Stimulated activated CD8-positive, alpha-beta memory T cell treated with anti-CD3 and anti-CD28 coated beads, Interleukin-4, amount 100 ng/mL, for 1 hour (primary cell): ENCODE measurements at places on chromosomes 12 and 14.

DNA sequence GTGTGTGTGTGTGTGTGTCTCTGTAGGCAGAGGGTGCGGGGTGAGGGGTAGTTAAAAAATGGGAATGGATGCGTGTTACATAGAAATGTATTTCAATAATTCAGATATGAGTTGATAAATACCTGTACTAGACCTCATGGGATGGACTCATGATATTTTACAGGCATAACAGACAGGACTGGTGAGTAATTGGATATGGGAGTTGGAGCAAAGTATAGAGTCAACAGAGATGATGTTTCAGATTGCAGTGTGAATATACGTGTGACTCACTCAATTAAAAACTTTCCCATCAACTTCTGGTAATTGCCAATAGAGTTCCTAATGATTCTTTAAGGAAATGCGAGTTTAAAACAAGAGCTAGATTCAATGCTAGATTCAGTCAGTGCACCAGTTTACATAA is 711.9 kb downstream of the C12orf50 start:
- no peak for DNase-seq

DNA sequence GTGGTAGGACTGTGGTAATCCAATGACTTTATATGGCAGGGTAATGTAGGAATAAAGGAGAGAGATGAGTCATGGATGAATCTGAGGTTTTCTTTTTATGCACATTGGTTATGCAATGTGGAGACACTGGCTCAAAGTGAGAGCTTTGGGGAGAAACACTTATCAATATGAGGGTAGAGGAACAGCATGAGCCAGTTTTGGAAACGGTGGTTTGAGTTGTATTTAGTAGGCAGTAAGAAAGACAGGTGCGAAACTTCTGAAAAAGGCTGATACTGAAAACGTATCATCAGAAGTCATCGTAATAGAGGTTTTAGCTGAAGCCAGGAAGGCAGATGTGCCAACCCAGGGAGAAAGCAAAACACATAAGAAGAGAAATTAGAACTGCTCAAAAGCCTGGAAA is 854.8 kb upstream of the SEL1L start:
- no peak for DNase-seq

- DNase-seq: no peak
Observed at GRCh38 chr12:59085690-59086089, 165.4 kb upstream of the LRIG3 start.

GRCh38 chr12:102958830-102959176 is 1.3 kb downstream of the ASCL1 start:
- no peak for DNase-seq

DNA sequence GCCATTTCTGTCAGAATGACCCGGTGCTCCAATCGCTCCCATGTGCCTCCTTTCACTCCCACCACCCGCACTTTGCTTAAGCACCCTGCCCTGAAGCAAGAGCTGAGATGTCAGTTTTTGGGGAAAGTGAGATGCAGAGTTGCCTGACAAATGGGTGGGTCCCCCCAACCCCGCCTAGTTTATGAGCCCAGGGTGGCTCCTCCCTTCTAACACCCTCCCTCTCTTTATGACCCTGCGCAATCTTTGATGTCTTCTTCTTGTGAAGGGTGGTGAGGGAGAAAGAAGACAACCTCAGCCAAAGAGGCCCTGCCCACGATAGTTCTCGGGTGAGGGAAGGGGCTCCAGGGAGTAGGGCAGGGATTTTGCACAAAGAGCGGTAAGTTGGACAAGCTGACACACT is 89.5 kb upstream of the HOXC13 start:
- no peak for DNase-seq

- DNase-seq: no peak
Observed at GRCh38 chr14:90509403-90509802, 112.6 kb downstream of the CALM1 start.

- DNase-seq: no peak
Observed at GRCh38 chr14:48229091-48229490, 553.7 kb upstream of the MDGA2 start.

DNA sequence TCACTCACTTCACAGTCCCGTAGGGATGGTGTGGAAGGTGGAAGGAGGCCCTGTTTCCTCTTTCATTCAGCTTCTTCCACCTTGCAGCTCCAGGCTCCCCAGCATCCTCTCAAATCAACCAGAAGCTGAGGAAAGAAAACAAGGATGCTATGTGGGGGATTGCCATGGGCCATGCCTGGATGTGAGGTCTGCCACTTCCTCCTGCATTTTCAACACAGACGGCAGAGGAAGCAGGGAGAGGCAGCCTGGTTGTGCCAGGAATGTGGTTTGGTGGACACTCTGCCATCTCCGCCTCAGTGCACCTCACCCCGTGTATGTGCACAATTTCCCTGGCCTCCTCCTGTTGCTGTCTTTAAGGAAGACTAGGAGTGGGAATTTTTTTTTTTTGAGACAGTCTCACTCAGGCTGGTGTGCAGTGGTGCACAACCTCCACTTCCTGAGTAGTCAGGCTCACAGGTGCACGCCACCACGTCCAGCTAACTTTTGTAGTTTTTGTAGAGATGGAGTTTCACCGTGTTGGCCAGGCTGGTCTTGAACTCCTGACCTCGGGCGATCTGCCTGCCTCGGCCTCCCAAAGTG is 99.2 kb downstream of the SLC15A4 start:
- DNase-seq: no peak

GRCh38 chr14:22648506-22648905 is 4.4 kb upstream of the OR6J1 start:
- no peak for DNase-seq

- DNase-seq: no peak
Observed at GRCh38 chr12:24230061-24230701, 280.7 kb upstream of the SOX5 start.

GRCh38 chr12:86521870-86522269 is 265.7 kb upstream of the MGAT4C start:
- no peak for DNase-seq

- DNase-seq: no peak
Observed at GRCh38 chr12:49061157-49061650, 610 bp upstream of the KMT2D start.

- no peak for DNase-seq
Observed at GRCh38 chr12:49206389-49206788, 17.5 kb upstream of the TUBA1A start.

DNA sequence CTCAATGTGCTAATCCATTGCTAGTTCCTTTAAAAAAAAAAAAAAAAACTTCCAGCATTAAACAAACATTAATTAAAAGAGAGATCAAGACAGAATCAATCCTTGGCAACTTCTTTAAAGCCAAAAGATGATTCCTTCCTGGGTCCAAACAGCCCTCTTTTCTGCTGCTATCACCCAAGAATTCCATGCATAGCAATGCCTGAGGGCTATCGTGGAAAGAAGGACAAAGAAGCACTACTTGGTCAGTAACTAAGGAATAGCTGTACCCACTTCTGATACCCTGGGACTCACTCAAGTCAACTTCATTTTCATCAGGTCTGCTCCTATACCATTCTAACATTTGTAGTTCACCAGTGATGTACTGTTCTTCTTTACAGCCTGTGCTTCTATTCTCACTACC is 51.8 kb downstream of the SLC38A2 start:
- DNase-seq: no peak

DNA sequence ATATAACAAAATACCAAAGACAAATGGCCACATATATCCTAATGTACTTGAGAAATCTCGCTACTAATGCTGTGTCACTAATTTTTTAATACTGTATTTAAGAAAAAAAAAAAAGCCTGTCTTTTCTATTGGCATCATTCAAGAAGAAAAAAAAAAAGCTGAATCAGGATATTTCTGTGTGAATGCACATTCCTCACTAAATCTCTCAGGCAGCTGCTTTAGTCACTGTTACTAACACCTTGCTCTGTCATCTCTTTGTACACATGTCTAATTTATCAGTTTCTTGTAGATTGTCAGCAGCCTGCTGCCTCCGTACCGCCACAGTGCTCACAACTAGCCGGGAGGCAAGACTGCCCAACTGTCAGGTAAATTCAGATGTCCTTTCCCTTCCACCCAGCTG is 32.0 kb upstream of the FGD4 start:
- no peak for DNase-seq

DNA sequence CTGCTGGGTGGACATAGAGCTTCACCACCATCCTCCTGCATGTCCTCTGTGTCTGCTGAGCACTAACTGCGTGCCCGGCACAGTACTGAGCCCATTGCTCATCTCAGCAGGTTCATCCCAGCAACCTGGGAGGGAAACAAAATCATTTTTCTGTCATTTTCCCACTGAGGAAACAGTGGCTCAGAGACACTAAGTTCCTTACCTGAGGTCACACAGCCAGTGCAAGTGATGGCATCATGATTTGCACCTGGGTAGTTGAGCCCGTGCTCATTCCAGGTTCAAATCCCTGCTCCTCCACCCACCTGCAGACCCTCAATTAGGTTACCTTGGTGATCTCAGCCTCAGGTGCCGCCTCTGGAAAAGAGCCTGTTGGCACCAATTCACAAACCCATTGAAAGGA is 23.4 kb downstream of the RNFT2 start:
- no peak for DNase-seq

- DNase-seq: no peak
Observed at GRCh38 chr12:31298515-31298910, 27.4 kb downstream of the SINHCAF start.

GRCh38 chr14:95185033-95185766 is 27.9 kb upstream of the DICER1 start:
- no peak for DNase-seq

DNA sequence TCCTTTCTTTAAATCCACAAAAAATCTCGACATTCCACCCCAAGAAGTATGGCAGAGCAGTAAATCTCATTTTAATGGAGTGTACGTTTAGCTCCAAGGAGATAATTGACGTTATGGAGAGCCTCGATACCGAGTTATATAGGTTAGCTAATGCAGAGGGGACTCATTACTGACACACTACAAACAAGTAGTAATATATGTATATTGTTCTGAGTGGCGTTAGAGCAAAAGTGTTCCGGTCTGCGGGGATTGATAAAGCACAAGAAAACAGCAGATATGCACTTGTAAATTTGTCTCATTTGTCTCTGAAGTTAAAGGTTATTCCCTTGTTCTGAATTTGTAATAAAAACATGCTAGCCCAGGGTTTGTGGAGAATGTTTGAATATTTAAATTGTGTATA is 84.1 kb downstream of the BCL11B start:
- DNase-seq: no peak

GRCh38 chr12:52168019-52168717 is 23.6 kb downstream of the KRT80 start:
- no peak for DNase-seq

GRCh38 chr12:117674313-117674712 is 294.5 kb downstream of the KSR2 start:
- DNase-seq: no peak

- no peak for DNase-seq
Observed at GRCh38 chr12:91801048-91801447, 344.6 kb downstream of the BTG1 start.

DNA sequence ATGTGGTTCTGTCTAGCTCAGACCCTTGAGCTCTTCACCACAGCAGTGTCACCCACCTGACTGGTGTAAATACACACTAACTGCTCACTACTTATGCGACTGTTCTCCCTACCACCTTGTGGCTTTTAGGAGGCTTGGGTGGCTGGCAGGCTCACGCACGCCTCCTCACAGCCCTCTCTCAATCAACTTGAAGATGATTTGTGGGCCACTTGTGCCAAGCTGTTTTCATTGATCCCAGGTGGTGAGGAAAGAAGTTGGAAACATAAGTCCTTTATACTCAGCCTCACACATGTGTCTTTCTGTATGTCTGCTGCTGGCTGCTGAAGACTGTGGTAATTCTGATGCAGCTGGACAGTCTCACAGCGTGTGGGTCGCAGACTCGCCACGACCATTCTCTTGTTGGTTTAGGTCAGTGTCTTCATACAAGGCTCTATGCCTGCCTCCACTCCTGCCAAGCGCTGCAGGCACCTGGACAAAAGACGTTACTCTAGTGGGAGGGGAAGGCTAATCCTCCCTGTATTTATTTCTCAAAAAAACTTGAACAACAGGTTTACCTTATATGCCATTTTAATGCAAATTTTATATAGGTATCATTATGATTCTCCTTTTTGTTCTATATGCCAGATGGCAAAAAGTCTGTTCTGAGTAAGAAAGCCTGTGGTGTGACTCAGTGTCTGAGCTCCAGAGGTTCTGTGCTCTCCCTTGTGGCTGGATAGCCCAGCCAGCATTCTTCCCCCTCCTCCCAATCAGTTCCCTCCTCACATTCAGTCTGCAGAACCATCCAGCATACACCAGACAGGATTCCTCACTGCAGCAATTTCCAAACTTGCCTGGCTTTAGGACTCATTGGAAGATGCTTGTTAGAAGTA is 115.6 kb downstream of the DIP2B start:
- DNase-seq: no peak

- DNase-seq: no peak
Observed at GRCh38 chr12:93895089-93895445, 217.9 kb downstream of the CRADD start.

DNA sequence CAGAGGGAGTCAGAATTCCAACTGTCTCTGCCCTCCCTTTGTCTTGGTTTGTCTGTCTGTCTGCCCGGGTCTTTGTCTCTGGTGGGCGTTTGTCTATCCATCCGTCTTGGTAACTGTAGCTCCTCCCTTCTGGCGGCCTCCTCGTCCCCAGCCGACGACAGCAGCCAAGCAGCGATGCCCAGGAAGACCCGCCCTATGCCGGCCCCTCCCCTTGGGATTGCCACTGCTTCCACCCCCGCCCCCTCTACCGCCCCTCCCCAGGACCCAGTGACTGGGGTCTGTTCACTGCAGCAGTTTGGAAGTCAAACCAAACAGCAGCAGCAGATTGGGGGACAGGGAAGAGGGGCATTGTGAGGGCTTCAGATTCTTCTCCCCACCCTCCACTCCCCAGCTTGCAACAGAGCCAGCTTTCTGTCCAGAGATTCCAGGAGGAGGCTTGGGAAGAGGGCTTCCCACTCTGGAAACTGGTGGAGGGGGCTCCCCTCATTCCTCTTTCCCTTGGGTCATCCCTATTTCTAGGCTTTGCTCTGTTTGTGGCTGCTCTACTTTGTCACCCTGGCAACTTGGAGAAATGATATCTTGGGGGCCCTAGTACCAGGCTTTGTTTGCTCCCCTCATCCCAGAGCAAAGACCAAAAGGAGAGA is 2.4 kb upstream of the RARG start:
- no peak for DNase-seq

- DNase-seq: no peak
Observed at GRCh38 chr12:15556411-15557102, 232.6 kb downstream of the EPS8 start.

DNA sequence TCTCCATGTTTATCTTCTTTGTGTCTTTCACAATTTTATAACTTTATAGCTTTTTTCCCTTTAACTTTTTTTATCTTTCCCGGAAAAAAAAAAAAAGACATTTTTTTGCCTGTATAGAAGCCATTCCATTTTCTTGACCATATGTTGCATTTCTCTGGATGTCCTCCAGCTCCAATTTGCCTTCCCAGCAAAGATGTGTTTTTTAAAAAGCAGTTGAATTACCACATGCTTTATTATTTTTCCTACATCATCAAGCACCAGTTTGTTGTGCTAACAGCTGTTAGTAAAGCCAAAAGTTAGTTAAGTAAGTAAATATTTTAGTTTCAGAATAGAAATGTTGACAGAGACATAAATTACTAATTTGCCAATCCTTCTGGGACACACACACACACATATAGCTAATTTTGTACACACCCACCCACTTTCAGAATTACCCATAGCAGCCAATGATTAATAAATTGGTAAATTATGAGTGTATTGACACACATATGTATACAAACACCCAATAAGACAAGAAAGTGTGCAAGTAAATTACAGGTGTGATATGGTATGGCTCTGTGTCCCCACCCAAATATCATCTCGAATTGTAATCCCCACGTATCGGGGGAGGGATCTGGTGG is 118.3 kb downstream of the SLC38A6 start:
- no peak for DNase-seq
